NCI-H526 treated with DMSO at 0.1 percent for 48 hours (cell line): ENCODE measurements at places on chromosomes 3 and 15.

DNA sequence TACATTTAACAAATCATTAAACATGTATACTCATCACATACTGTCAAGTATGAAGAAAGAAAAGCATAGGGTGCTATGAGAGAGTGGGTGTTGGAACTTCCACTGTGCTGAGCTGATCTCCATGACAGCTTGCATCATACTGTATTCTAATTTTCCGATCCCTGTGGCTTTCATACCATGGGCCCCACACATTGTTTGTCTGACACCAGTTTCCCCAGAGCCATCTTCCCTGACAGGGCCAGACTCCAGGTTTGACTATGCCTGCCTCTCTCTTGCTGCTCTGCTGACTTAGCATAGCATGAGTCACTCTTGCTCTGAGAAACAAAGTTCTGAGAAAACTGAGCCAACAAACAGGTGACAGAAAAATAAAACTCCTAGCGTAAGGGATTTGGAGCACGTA lies 37.0 kb upstream of the CASR start:
- DNase-seq: no peak

DNA sequence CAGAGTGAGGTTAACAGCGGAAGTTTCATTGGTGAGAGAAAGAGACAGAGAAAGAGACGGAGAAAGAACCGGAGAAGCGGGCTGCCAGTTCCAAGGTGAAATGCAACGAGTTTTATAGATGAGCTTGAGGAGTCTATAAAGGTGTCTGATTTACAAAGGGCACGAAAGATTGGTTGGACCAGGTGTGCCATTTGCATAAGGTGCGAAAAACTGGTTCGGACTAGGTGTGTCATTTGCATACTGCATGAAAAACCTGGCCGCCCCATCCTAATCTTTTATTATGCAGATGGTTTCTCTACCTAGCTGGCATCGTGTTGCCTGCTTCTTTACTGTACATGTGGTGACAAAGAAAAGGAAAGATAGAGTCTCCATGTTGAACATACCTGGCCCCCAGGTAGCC lies 253.8 kb upstream of the IGF1R start:
- peak; percentile 85 for DNase-seq

- DNase-seq: no peak
Observed at GRCh38 chr3:56771376-56771775, 30.4 kb downstream of the ARHGEF3 start.

DNA sequence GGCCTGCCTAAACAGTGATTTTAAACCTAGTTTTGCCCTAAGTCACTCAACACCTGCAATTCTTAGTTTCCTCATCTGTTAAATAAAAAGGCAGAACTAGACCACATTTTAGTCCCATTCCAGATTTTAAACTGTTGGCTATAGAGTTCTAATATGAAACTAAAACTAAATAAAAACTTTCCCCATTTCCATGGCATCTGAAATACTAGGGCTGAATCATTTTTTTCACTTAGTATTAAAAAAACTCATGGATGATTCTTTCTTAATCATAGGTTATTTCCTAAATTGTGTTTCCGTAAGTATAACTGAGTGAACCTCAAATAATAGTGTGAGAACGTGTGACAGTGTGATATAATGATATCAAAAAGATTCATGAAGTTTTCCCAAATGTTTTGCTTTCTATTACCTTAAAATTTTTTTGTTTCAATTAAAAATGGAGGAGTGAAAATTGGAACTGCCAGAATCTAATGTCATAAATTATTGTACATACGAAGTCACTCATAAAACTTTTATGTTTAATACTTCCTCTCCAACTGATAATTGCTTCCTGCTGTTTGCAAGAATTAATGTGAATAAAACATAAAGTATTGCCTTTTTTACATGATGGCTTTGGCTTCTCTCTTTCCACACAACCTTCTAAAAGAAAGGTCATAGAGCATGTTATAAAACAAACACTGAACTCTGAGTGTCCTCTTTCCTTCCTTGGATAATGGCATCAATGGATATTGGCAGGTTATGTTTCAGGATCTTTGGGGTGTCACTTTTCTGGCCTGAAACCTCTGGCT lies 315.1 kb upstream of the MME start:
- no peak for DNase-seq

DNA sequence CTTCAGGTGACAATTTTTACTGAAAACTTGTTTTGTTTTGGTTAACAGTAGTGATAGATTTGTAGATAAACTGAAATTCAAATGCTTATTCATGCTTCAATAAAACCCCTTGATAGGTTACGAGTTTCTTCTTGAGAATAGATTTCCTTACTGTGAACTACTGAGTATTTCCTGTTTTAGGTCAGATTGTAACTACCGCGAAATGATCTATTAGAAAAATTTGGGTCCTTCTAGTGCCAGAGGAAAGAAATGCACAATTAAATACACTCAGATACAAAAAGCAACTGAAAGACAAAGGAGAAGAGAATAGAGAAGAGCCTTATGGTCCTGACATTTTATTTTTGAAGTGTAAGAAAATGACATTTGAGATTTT lies 251.7 kb upstream of the TBL1XR1 start:
- no peak for DNase-seq

- no peak for DNase-seq
Observed at GRCh38 chr3:46408853-46409252, 1.8 kb downstream of the CCRL2 start.

GRCh38 chr15:69597061-69597592 lies 144.5 kb downstream of the RPLP1 start:
- DNase-seq: no peak

DNA sequence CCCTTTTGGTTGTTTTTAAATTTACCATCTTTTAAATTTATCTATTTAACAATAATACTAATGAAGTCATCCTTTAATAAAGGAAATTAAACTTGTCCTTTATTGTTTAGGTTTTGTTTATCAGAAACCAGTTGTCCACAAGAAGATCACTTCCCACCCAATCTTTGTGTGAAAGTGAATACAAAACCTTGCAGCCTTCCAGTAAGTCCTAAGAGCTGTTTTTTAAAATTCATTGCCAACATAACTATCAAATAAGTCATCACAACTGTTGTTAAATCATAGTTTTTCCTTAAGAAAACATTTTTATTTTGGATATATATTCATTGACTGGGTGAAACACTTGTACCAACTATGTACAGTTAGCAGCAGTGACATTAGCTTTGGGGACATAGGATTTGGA lies 59.4 kb downstream of the CALML4 start:
- DNase-seq: no peak

DNA sequence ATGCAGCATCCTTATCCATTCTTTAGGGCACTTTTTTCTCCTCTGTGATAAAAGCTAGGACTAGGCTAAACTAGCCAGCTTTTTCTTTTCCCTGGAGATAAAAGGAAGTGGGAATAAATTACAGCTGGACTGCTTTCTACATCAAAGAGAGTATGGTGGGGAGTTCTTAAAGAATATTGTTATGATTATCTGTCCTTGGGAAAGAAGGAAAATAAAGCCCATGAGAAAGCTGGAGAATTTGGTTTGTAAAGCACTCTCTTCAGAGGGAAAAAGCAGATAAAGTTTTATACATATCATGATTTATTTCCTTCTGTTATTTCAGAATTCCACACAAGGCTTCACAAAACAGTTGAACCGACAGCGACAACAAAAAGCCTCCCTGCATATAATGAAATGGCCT lies 923.0 kb downstream of the DIPK2A start:
- DNase-seq: no peak

GRCh38 chr3:21898316-21898715 lies 147.3 kb upstream of the ZNF385D start:
- DNase-seq: no peak

- no peak for DNase-seq
Observed at GRCh38 chr3:178833695-178834094, 237.9 kb downstream of the ZMAT3 start.

DNA sequence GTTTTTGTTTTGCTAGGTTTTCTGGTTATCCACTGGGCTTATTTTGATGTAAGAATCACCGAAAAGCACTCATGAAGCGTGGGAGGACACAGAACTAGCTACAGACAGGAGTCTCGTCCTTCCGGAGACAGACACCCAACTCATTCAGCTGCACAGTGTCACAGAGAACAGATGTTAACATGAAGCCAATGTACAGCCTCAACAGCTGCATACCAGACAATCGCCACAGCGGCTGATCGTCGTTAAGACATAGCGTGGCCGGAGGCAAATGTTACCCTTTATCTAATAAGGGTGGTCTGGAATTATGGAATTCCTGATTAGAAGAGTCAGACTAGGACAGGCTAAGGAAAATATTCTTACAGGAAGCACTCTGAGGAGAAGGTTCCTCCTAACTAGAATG lies 1.1 kb upstream of the PYGO1 start:
- no peak for DNase-seq

DNA sequence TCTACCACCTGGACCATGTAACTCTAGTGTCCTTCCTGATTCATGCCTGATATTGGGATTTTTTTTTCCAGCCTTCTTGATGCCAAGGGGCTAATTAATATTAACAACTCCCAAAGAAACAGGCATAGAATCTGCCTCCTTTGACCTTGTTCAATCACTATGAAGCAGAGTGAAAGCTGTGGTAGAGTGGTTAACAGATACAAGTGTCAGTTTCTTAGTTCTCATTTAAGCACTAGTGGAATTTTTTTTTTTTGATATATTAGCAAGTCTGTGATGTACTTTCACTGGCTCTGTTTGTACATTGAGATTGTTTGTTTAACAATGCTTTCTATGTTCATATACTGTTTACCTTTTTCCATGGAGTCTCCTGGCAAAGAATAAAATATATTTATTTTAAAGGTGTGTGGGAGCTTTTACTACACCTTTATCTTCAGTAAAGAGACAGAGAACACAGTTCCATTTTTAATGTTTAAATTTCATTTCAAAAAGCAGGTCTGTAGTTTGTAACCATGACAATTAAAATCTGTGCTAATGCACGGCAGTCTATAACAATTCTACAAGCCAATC lies 67.1 kb downstream of the TOP2B start:
- no peak for DNase-seq

DNA sequence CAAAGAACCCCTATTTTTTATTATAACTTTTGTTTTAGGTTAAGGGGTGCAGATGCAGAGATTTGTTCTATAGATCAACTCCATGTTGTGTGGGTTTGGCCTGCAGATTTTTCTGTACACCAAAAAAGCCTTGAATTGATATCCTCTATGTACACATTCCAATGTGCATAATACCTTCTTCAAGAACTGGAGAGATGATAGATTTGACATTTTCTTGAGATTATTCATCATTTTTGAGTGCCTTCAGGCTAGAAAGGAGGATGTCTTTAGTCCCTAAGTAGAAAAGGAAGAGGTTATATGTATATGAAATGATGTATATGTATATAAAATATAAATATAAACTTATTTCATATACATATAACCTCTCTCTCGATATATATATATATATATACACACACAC lies 1190.0 kb upstream of the ALCAM start:
- no peak for DNase-seq

GRCh38 chr3:125281381-125281780 lies 68.8 kb upstream of the SLC12A8 start:
- DNase-seq: no peak

DNA sequence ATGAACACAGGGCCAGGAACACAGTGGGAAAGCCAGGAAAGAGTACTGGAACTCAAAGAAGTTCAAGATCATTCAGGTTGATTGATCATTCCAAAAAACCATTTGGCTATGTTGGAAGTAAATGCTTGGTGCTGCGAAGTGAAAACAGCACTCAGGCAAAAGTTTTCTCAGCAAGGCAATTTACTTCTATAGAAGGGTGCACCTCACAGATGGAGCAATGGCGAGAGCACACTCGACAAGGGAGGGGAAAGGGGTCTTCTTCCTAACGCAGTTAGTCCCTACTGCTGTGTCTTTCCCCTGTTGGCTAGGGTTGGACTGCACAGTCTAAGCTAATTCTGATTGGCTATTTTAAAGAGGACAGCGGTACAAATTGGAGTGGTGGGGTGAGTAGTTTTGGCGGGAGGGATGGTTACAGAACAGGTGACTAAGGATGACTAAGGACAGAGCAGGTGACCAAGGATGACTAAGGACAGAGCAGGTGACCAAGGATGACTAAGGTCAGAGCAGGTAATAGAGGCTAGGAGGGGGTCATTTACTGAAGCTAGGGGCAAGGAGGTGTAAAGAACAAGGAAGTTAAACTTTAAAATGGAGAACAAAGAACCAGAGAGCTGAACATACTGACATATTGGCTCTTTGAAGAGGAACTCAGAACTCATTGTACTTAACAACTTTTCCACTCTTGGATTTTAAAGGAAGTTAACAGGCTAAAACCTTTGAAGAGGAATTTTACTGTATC lies 43.3 kb downstream of the HOMER2 start:
- no peak for DNase-seq

GRCh38 chr15:49427372-49427771 lies 4.3 kb downstream of the FGF7 start:
- DNase-seq: no peak

- DNase-seq: no peak
Observed at GRCh38 chr3:159964166-159964973, 24.3 kb upstream of the IL12A start.

GRCh38 chr3:5181469-5182141 lies 5.9 kb upstream of the EDEM1 start:
- no peak for DNase-seq

GRCh38 chr15:68432441-68433064 lies 590 bp upstream of the ITGA11 start:
- no peak for DNase-seq

DNA sequence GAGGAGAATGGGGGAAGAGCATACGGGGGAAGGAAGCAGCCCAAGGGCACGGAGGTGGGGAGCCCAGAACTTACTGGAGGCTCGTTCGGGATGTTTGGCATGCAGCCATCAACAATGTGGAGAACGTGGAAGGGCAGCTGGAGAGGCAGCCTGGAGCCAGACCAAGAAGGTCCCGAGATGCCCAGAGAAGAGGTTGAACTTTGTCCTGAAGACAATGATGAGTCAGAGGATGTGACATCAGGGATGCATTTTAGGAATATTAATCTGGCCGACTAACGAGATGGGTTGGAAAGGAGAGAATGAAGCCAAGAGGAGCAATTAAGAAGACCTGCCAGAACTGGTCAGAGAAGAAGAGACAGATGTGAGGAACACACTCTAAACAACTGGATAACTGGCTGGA lies 98.2 kb downstream of the SRGAP3 start:
- DNase-seq: no peak

- no peak for DNase-seq
Observed at GRCh38 chr3:131417751-131418150, 36.2 kb downstream of the NUDT16 start.
